ENCODE measurements at places on chromosomes 7 and 10.

GRCh38 chr7:52297128-52297527 lies 738.3 kb upstream of the POM121L12 start:
- DNase-seq: no peak

DNA sequence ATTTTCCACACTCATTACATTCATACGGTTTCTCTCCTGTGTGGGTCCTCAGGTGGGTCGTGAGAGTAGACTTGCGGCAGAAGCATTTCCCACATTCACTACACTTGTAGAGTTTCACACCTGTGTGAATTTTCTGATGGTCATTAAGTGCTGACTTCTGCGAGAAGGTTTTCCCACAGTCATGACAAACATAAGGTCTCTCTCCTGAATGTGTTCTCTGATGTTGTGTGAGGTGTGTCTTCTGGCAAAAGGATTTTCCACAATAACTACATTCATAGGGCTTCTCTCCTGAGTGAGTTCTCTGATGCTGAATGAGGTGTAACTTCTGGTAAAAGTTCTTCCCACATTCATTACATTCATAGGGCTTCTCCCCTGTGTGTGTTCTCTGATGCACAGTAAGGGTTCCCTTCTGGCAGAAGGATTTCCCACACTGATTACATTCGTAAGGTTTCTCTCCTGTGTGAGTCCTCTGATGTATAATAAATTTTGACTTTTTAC lies 15.1 kb downstream of the ZNF12 start:
- DNase-seq: no peak

DNA sequence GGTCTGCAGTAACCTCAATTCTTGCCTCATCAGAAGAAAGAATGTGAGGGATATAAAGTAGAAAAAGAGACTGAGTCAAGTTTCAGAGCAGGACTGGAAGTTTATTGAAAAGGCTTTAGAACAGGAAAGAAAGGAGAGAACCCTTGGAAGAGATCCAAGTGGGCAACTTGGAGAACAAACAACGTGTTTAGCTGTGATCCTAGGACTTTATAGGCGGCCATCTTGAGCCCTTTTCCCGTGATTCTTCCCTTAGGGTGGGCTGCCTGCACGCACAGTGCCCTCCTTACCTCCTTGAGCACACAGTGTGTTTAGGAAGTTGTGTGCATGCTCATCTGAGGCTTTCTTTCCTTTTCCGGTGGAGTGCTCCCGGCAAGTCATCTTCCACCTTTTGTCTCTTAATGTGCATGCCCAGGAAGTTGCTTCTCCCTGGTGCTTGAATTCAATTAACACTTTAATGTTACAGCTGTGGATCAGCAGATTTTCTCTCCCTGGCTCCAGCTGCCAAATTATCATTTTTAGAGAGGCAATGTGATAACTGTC lies 59.8 kb downstream of the ENTPD1 start:
- no peak for DNase-seq

GRCh38 chr10:93498166-93498565 lies 1.8 kb downstream of the CEP55 start:
- DNase-seq: no peak

DNA sequence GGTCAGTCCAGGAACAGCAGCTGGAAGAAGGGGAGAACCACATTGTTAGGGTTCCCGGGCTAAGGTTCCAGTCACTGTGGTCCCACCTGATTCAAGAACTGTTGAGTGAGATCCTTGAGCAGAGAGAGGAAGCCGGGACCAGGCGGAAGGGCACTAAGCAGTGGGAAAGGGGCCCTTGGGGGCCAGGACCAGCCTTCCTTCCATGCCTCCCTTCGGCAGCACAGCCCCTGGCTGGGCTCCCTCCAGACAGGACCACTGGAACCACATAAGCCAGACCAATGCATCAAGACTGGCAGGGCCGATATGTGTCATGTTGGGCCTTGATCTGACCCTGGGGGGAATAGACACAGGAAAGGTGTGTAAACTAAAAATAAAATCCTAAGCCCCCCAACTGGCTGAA lies 103.9 kb downstream of the STRA8 start:
- DNase-seq: no peak

- DNase-seq: no peak
These were observed 180.5 kb upstream of the GALNT17 start for GRCh38 chr7:70951271-70951962.

GRCh38 chr10:28316696-28317095 lies 13.8 kb upstream of the MPP7 start:
- no peak for DNase-seq

- no peak for DNase-seq
These were observed 12.0 kb upstream of the GOT1 start for GRCh38 chr10:99442394-99442793.

- no peak for DNase-seq
These were observed 46.5 kb upstream of the PTN start for GRCh38 chr7:137390076-137390475.

DNA sequence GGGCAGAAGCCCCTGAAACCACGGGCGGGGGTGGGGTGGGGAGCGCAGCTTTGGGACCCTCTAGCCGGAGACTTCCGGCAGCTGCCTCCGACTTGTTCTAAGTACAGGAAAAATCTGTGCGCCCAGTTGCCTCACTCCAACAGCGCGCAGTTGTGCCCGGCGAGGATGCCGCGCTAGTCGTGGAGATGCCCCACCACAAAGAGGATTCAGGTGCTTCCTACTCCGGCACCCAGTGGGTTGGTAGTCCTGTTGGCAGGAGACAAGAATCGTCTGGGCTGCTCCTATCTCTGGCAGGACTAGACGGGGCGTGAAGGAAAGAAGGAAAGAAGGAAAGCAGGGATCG lies 465 bp upstream of the NPY start:
- no peak for DNase-seq

- no peak for DNase-seq
These were observed 177.9 kb downstream of the EBF3 start for GRCh38 chr10:129786216-129786615.

DNA sequence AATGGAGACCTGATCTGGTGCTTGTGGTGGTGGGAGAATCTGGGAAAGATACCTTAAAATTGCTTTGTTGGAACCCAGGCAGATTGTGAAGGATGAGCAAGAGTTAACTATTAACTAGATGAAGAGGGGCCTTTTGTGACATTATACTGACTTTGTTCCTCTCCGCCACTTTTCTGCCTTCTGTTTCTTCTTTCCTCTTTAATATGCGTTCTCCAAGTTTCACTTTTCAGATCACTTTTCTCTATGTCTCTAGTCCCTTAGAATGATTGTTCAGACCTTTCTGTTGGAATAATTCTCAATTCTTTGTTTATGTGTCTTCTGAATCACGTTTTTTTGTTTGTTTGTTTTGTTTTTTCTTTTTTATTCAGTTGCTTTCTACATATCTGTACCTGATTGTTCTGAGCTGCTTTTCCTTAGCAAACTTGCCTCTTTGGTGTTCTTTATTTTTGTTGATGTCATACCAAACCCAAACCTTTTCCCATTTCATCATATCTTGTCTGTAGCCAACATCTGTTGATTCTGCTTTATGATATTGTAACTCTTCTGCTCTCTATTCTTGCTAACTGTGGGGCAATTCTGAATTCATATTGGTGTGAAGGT lies 2.8 kb downstream of the BMPR1A start:
- no peak for DNase-seq

GRCh38 chr10:76036962-76037361 lies 605.5 kb downstream of the LRMDA start:
- DNase-seq: no peak

DNA sequence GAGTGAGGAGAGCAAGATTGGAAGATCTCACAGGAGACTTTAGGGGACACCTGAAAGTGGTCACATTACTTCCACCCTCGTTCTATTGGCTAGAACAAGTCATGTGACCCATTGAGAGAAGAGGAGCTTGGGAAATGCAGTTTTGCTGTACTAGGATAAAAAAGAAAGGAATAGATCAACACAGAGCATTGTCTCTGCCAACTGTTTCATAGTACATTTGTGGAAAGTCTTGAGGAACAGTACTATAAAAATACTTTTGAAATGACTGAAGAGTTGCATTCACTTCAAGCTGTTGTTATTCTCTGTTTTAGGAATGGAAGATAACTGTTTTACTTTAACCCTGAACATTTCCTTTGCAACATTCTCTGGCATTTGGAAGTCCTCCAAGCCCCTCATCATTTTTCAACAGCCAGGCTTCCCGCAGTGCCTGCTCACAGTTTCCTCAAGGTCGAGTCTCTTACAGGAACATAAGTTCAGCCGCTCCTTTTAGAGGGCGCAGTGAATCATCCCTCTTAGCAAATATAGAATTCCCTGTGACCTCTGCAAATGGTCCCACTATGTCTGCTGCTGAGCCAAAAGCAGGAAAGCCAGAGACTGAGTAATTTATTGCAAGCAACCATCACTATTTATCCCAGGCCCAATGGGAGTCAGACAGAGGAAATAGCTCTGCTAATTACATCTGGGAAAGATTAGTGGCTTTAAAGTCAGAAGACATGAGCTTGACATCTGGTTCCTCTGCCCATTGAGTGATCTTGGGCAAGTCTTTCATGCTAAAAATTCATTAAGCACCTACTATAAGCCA lies 40.7 kb downstream of the MRPL32 start:
- no peak for DNase-seq

DNA sequence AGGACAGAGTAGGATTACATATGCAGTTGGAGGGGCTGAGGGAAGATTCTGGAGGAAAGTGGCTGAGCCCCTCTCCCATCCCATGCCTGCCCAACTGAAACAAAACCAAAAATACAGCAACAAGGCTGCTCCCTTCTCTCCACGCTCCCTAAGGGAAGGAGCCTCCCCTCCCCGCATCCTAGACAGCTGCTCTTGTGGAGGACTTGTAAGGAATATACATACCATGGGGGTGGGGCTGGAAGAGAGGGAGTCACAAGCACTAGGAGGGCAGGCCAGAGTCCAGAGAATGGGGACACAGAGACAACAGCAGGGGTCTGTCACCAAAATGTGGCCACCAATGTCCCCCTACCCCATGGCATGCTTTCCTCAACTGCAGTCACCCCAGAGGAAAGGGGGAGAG lies 13.2 kb downstream of the LDB1 start:
- DNase-seq: no peak

- no peak for DNase-seq
These were observed 29.0 kb downstream of the PLAC9 start for GRCh38 chr10:80161321-80162083.

GRCh38 chr7:18338910-18339523 lies 156.5 kb upstream of the HDAC9 start:
- no peak for DNase-seq

DNA sequence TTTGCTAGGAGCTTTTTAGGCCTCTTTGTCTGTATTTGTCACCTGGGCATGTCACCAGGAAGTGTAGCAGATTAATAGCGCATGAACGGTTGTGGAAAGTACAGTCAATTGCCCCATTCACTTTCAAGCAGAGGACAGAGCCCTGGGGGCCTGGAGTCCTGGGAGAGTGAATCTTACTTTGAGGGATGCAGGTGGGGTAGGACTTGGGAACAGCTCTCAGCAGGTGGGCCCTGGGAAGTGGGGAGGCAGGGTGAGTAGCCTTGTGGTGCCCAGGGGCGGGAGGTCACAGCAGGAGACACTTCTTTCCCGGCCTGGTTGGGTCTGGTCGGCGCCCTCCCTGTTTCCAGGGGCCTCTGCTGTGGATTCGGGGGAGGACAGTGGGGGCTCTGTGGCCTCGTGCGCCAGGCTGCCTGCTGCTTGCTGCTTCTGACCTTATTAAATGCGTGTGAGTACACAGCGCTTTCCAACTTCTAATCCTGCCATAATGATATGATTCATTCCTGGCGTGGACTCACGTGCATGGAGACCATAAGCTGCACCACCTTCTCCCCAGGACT lies 51.6 kb upstream of the AQP1 start:
- DNase-seq: no peak

DNA sequence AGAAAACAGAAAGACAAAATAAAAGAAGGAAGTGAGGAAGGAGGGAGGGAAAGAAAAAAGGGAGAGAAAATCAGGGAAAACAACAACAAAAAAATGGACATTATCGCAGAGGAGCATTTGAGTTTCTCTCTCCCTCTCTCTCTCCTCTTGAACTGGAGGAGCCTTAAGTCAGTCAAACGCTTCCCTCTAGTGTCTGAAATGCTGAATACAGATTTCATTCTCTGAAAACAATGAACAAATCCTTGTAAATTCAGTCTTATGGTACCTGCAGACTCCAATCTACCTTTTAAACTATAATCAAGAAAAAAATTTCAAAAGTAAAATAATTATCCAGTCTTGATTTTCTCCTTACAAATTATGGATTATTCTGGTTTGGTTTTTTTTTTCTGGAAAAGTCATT lies 89.2 kb upstream of the PFKP start:
- no peak for DNase-seq

- no peak for DNase-seq
These were observed 31.4 kb downstream of the FEZF1 start for GRCh38 chr7:122273117-122273516.

DNA sequence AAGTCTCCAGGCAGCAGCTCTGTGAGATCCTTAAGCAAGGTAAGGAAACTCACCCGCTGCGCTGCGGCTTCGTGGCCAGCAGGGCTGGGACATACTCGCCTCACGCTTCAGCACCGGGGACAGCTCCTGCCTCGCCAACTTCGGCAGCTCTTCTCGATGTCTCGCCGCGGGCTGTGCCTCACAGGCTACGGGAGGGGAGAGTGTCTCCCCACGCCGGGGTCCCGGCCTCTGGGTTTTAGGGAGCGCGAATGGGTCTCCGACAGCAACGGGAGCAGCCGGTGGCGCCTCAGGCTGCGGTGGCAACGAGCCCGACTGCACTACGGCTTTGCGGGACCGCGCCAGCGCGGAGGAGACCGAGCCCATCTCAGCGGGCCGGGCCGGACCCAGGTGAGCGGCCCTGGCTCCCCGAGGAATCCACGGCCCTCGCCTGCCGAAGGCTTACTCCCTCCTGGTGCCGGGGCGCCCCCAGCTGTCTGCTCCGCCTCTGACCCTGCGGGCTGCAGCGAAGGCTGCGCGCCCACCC lies 62.4 kb downstream of the LSM5 start:
- DNase-seq: peak; percentile 47

DNA sequence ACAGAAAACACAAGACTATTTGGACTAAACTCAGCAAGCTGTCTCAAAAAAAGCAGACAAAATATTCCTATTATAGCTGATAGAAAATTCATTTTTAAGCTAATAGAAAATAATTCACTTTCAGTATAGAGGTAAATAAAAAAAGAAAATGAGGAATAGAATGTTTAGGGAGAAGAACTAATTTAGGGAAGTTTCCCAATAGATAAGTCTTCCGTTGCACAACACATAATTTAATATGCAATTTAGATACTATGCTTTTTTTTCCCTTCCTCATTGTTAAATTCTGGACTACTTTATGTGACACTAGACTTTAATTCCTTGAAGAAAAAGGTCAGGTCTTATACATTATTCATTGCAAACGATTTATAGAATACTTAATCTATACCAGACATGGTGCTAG lies 10.3 kb downstream of the PNPLA8 start:
- DNase-seq: no peak

DNA sequence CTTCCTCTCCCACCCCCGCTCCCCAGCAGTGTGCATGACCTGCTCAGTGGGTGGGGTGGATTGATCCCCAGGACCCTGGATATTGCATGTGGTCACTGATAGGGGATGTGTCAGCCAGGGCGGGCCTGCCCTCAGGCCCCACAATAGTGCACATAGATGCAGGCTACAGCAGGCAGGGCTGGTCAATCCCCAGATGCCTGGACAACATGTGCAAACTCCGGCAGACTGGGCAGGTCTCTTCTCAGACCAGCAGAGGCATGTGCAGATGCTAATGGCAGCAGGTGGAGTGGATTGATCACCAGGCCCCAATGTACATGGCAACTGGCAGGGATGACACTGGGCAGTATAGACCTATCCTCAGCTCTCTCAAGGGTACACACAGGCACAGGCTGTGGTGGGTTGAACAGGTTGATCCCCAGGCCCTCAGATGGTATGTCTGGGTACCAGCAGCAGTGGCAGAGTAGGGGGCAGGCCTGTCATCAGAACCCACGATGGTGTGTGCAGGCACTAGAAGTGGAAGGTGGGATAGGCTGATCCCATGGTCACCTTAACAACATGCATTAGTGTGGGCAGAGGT lies 98.6 kb downstream of the LANCL2 start:
- DNase-seq: no peak

All from activated CD8-positive, alpha-beta memory T cell treated with anti-CD3 and anti-CD28 coated beads for 1 hour (primary cell).